ENCODE measurements at places on chromosomes 1 and 21.

- no peak for DNase-seq
Observed at GRCh38 chr1:94012708-94013366, 103.6 kb upstream of the GCLM start.

DNA sequence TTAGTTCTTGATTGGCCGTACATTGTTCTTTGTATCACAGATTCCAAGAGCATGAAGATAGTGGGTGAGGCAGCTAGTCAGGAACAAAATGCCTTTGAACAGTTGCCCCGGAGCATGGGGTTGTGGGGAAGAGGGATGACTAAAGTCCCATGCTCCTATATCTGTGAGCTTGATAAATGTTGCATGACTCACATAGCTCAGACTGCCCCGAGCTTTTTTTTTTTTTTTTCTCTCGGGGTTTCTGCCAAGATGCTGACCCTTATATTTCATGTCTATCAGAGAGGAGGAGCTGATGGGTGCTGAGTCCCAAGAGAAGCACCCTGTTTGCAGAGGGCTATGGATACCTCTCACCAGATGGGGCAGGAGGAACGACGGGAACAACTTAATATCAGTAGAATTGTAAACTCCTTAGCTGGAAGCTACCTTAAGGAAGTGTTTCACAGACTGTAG is 40.6 kb downstream of the SRRM1 start:
- no peak for DNase-seq

- no peak for DNase-seq
Observed at GRCh38 chr1:241800640-241801039, 47.4 kb upstream of the EXO1 start.

DNA sequence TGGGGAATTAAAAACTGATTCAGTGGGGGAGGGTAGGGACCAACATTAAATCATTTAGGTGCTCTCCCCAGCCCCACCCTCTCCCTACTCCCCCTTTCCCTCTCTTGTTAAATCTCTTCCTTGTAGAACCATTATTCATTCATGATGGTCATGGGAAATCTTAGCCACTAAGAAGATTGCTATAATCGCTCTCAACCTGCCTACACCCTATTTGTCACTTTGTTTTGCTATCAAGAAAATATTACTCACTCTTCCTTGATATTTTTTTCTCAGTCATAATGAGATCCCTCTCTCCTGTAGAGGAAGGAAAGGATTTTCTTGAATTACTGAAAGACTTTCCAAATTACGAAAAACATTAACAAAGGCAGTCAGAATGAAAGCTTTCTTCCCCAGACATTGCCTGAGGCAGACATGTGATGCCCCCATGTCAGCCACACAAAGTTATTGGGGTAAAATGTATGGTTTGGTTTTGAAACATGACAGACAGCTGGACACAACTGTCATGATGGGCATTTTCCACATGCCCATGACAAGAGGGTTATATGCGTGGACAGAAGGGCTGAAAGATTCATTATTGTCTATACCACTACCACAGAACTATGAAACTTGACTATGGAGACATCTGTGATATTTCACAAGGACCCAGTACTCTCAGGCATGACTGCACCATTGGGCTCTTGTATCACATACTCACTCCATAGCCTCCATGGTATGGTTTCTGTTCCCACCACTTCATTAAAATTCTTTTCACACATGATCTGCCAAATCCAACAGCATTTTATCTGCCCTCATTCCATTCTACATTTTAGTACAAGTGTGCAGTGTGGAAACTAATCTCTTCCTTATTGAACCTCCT is 420.1 kb downstream of the DISC1 start:
- DNase-seq, result no peak

DNA sequence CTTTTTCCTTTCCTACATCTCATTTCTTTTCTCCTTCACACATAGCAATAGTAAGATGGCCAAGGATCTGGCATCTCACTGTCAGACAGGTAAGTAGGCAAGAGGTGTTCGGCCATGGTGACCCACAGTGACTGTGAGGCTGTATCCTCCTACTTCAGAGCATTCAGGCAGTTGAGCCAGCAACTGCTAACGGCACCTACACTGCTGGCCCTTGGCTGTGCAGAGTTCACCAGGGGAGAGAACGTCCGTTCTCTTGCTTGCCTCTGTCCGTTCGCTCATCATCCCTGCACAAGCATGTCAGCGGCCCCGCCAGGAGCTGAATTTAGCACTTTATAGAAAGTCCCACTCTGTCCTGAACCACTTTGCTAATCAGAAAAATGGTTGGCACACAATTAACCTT is 113.6 kb downstream of the GREM2 start:
- no peak for DNase-seq

- no peak for DNase-seq
Observed at GRCh38 chr1:245551536-245551935, 396.8 kb downstream of the KIF26B start.

GRCh38 chr1:223074445-223075300 is 68.4 kb downstream of the TLR5 start:
- no peak for DNase-seq

- DNase-seq, result no peak
Observed at GRCh38 chr1:40901886-40902852, 40.0 kb upstream of the CITED4 start.

DNA sequence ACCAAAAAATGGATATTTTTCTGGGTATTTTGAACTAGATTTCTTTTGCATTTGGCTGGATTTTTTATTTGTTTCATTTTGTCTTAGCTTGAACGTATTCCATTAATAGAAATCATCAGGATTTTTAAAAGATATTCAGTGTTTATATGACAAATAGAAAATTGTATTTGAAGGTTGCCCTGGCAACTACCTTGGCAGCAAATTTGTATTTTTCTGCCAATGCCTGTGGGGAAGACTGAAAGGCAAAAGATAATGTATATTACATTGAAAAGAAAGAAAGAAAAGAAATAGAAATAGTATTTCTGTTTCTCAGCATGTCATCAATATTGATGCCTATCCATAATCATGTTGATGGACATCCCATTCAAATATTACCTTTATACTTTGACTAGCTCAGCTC is 16.8 kb downstream of the VCAM1 start:
- no peak for DNase-seq

DNA sequence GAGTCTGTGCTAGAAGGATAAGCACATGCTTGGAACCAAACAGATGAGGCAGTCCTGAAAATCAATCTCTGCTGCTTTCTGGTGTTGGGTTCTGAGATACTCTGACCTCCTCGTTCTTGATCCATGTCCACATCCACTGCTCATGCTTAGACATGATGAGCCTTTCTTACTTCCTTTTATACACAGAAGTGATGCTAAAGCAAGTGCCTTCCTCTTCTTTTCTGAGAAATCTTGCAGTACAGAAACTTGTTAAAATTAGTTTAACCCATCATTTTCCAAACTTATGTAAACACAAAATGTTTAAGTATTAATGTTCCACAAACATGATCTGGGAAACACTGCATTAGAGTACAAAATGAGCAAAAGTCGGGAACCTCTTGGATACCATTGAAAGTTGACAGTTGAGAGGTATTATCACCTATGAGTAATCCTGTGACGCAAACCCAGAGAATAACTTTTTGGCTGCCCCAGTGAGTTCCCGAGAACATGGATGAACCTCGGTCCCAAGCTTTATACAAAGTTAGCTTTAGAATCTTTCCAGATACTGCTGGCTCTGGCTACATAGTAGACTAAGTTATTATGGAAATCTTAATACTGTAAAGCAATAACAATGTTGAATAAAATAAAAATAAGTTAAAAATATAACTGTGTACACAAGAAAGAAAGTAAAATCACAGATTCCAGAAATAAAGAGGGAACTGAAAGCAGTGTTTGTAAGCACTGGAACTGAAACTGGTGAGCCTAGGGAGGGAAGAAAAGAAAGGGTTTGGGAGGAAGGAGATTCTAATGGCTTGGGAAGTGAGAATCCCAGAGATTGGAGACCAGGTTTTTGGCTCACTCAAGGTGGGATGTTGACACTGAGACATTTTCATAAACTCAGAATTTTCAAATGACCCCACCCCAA is 429.3 kb upstream of the RUNX1 start:
- no peak for DNase-seq

- DNase-seq, result no peak
Observed at GRCh38 chr1:60705026-60705425, 377.3 kb upstream of the NFIA start.

DNA sequence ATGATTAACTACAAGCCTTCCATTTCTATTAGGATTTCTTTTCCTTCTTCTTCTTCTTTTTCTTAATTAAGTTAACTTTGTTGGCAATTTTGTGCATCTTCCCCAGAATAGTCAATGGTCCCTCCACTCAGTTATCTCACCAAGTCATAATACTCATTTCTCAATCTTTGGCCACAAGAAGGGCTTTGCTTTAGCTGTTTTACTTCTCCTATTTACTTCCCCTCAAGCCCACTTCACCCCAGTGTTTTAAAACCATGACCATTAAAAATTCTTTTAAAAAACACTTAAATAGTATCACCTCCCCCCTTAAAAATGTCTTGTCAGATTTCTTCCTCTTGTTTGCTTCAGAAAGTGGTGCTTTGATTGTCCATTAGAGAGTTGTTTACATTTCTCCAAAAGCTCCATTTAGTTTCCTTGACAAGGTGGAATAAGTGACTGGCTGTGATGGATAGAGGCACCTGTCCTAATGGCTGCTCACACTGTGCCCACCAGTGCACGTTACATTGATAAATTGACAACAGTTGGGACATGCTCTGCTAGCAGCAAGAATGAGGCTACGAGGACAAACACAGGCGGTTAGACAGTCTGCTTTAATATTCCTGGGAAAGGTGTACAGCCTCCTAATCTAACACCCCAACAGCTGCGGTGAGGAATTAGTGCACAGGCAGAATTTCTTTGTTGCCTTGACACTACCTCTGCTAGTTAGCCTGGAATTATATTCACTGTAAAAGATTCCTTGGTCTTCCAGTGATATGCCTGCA is 354.7 kb downstream of the LMO4 start:
- no peak for DNase-seq

- DNase-seq, result no peak
Observed at GRCh38 chr1:228706305-228706704, 29.0 kb upstream of the RHOU start.

GRCh38 chr1:64097859-64098258 is 105.6 kb upstream of the UBE2U start:
- no peak for DNase-seq

GRCh38 chr1:116878804-116879477 is 30.8 kb upstream of the PTGFRN start:
- DNase-seq, result no peak

- no peak for DNase-seq
Observed at GRCh38 chr1:38246955-38247952, 200.7 kb upstream of the POU3F1 start.

DNA sequence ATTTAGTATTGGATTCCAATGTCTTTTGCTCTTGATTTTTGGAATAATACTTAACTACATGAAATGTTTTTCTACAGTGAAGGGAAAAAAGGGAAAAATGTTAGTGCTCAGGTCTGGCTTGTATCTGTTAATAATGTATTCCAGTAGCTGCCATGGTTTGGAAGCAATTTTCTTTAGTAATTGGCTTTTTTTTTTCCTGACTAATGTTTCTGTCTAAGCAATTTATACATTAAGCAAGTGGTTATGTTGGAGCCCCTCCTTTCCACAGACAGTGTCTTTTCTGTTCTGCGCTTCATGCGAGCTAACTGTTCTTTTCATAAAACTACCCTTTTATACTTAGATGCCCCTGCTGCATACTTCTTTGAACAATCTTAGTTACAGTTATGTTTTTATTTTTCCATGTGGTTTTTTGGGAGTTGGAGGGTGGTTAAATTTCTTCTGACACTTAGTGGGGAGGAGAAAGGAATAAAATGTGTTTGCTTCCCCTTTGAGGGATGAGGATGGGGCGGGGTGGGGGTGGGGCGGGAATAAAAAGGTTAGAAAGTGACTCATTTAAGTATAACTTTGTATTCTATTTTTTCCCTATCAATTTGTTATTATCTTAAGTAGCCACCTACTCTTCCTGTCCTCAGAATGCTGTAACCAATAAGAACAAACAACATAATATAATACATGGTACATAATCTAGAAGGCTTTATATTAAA is 83.1 kb downstream of the CLIC4 start:
- DNase-seq, result no peak

DNA sequence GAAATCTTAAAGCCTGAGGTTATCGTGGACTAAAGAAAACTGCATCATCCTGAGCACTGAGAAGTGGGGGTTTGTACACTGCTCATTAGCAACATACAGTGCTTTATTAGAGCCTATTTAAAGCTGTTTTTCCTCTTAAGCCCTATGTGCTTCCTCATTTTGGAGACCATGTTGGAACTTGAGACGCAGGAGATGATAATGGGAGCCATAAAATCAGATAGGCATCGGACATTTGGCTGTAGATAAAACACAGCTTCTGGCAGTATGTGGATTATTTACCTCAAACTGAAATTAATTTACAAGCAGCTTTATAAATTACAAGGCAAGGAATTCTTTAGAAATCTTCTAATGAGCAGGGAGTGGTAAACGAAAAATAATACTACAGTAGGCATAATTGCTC is 147.7 kb upstream of the IVNS1ABP start:
- no peak for DNase-seq

DNA sequence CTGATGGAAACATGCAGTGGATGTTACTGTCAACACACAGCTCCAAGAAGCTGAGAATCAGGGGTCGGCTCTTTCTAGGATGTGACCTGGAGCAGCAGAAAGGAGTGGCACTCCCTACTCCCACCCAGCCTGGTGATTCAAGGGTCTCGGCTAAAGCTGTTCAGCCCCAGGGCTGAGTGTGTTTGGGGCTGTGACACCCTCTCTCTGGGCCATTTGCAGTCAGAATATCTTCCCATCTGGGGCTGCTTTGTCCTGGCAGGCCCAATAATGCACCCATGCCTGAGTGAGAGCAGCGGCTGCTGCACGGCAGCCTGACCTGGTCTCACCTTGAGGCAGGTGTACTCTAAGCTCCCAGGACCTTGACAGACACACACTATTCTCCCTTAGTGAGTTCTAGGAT is 52.5 kb upstream of the AJAP1 start:
- DNase-seq, result no peak

- no peak for DNase-seq
Observed at GRCh38 chr1:84776639-84777038, 86.4 kb upstream of the SSX2IP start.

- DNase-seq, result no peak
Observed at GRCh38 chr1:26138974-26139558, 19.8 kb upstream of the FAM110D start.

- no peak for DNase-seq
Observed at GRCh38 chr1:116820369-116820768, 66.1 kb downstream of the CD2 start.

DNA sequence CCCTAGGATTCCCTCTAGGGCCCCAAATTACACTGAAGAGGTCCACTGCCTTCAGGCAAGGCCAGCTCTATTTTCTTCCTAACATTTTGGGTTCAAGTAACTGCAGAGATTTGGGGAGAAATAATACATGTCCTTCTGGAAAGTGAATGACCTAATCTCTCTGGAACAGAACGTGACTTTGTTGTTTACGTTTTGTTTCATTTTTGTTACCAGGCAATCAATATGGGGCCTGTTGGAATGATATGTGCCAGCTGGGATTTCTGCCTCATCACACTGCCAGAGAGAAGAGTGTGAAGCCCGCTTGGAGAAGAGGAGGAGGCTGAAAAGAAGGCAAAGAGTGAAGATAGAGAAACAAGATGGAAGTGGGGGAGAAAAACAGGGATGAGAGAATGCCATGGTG is 116.7 kb downstream of the FASLG start:
- DNase-seq, result no peak

Data from stimulated activated CD8-positive, alpha-beta memory T cell treated with anti-CD3 and anti-CD28 coated beads, Interleukin-7, amount 100 ng/mL, for 4 hours (primary cell).